ENCODE measurements at places on chromosomes 6 and 20. TPM values are rescaled to one million over a fixed set of nuclear protein-coding genes. Genes with fewer than 3 reads are reported as not detected.

The DEFB132 gene
- not detected for total RNA-seq

The MMS22L gene
- total RNA-seq, result 7.6 TPM

The C20orf141 gene
- total RNA-seq, result not detected

The DAAM2 gene
- total RNA-seq, result 137 TPM

The ANKRD6 gene
- 22.4 TPM for total RNA-seq

The CLPSL2 gene
- not detected for total RNA-seq

The MOCS3 gene
- total RNA-seq, result 4.3 TPM

The IRF4 gene
- 0.05 TPM for total RNA-seq

DNA sequence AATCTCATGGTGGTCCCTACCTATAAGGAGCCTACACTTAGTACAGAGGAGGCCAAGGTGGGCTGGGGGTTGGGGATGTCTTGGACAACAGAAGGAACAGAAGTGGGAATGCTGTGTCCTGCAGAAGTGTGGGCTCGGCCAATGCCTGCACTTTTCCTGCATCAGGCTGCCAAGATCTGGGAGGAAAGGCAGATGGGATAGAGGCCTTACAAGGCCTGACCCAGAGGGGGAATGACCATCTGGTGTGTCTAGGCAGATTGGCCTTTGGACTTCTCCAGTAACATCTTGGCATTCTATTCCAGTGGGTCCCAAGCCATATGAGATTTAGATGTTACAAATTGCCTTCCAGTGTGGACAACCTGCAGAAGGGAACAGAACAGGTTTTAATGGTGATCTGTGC, 124.7 kb upstream of the GPR6 start:
- no peak overlapping the region for H3K27ac ChIP-seq
- no peaks in the 10 kb centered on the region for H3K36me3 ChIP-seq

DNA sequence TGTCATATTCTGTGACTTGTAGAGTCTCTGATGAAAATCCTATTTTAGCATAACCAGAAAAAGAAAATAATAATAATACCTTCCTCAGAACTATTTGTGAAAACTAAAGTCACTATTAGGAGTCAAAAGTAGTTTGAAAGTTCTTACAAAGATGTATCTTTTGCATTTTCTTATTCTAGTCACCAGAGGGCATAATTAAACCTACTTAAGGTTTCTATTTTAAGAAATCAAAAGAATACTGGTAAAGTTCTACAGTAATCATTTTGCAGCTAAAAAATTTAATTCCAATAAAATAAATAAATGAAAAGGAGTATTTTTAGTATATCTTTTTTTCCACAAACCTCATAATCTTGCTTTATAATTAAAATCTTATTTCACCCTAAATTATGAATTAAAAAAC, 28.0 kb upstream of the MCM9 start:
- H3K27ac ChIP-seq, result no peak overlapping the region
- H3K4me1 ChIP-seq, result no peaks in the 10 kb centered on the region
- no peaks in the 10 kb centered on the region for H3K36me3 ChIP-seq
- DNase-seq, result no peak
- H3K4me3 ChIP-seq, result no peak overlapping the region

- no peaks in the 10 kb centered on the region for H3K4me1 ChIP-seq
- H3K27me3 ChIP-seq, result peaks cover 25% of the 10 kb centered on the region
- no peak overlapping the region for H3K4me3 ChIP-seq
Observed at GRCh38 chr20:1204113-1204512, 859 bp downstream of the C20orf202 start.

DNA sequence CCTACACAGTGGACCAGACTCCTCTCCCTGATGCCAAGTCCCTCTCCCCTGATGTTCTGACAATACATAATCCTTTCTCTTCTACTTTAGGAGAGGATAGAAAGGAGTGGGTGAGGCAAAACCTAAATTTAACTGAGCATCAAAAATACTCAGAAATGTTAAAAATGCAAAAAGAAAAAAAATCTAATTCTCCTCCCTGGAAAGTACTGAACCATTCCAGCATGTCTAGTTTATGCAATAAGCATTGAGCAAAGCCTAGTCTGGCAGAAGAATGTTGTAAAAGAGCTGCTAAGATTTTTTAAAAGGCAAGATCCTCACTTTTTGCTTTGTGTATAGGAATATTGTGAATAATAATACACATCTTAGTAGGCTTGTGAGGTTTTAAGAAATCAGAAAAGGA, 116.6 kb upstream of the STXBP5 start:
- peaks cover 14% of the 10 kb centered on the region for H3K4me1 ChIP-seq
- H3K27me3 ChIP-seq, result no peaks in the 10 kb centered on the region
- peaks cover 1% of the 10 kb centered on the region for H3K36me3 ChIP-seq
- no peak overlapping the region for H3K4me3 ChIP-seq
- DNase-seq, result no peak

GRCh38 chr20:58851221-58851968, 693 bp upstream of the GNAS-AS1 start:
- H3K27ac ChIP-seq, result no peak overlapping the region
- peaks cover 1% of the 10 kb centered on the region for H3K36me3 ChIP-seq
- DNase-seq, result no peak

DNA sequence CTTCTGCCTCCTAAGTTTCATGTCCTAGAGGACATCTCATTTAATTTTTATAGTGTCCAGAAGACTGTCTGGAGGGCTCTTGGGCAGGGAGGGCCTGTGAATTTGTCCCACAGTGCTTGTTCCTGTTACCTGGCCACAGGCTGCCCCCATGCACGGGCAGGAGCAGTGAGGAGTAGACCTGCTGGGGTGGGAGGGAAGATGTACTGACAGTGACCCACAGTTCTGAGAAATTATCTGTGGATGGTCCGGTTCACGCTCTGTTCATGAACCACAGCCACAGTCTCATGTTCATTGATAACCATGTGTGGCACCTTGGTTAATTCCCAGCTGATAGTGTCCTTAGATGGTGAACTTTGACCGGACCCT, 18.8 kb upstream of the ZNF831 start:
- no peaks in the 10 kb centered on the region for H3K27me3 ChIP-seq
- no peak for DNase-seq
- no peaks in the 10 kb centered on the region for H3K36me3 ChIP-seq
- no peak overlapping the region for H3K4me3 ChIP-seq
- no peak overlapping the region for H3K27ac ChIP-seq

- H3K36me3 ChIP-seq, result no peaks in the 10 kb centered on the region
- H3K27ac ChIP-seq, result no peak overlapping the region
- DNase-seq, result no peak
Observed at GRCh38 chr6:21893793-21894192, 300.2 kb downstream of the SOX4 start.

- no peaks in the 10 kb centered on the region for H3K36me3 ChIP-seq
- H3K27ac ChIP-seq, result peak overlapping the region; percentile 55
- peaks cover 65% of the 10 kb centered on the region for H3K4me1 ChIP-seq
- no peak for DNase-seq
- no peaks in the 10 kb centered on the region for H3K27me3 ChIP-seq
Observed at GRCh38 chr6:82033631-82034211, 213.8 kb downstream of the IBTK start.

- H3K36me3 ChIP-seq, result peaks cover 39% of the 10 kb centered on the region
- H3K4me1 ChIP-seq, result peaks cover 31% of the 10 kb centered on the region
- no peaks in the 10 kb centered on the region for H3K27me3 ChIP-seq
- no peak overlapping the region for H3K4me3 ChIP-seq
Observed at GRCh38 chr20:36501367-36502006, 39.8 kb upstream of the MYL9 start.

DNA sequence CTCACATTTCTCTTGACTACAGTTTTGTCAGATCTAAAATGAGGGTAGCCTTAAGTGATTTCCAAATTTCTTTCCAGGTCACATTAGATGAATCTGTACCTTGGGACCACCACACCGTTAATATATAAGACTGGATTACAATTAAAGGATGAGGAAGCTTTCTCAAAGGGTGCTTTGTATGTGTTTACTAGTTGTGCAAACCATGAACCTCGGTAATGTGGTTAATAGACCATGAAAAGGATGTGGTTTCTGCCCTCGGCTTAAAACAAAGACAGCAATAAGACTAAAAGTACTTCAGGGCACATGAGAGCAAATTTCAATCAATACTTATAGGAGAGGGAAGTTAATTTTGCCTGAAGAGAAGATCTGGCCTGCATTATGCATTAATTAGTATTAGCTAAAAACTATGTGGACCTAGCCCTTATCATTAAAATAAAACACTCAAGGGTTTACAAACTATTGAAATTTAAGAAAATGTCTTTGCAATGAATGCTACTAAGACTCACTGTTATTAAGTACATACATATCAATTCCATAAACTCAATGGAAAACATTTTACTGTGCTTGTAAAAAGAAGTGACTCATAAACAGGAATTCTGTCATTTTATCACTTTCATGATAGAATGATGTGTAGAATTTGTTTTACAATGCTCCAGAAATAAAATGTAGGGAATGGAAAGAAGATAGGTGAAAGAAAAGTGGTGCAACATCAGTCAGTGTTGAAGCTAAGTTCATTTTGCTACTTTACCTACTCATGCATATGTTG, 936 bp upstream of the TMX4 start:
- peaks cover 10% of the 10 kb centered on the region for H3K4me1 ChIP-seq
- no peak for DNase-seq
- H3K4me3 ChIP-seq, result no peak overlapping the region
- H3K36me3 ChIP-seq, result no peaks in the 10 kb centered on the region
- peaks cover 5% of the 10 kb centered on the region for H3K27me3 ChIP-seq

- H3K4me1 ChIP-seq, result peaks cover 9% of the 10 kb centered on the region
- peaks cover 6% of the 10 kb centered on the region for H3K36me3 ChIP-seq
- no peak overlapping the region for H3K4me3 ChIP-seq
- no peak for DNase-seq
Observed at GRCh38 chr6:112087916-112088315, 525 bp downstream of the FAM229B start.

GRCh38 chr20:34155836-34156235, 43.8 kb upstream of the EIF2S2 start:
- H3K4me1 ChIP-seq, result peaks cover 6% of the 10 kb centered on the region
- DNase-seq, result no peak
- no peaks in the 10 kb centered on the region for H3K36me3 ChIP-seq

- no peak for DNase-seq
- H3K4me3 ChIP-seq, result no peak overlapping the region
- no peaks in the 10 kb centered on the region for H3K4me1 ChIP-seq
- H3K36me3 ChIP-seq, result no peaks in the 10 kb centered on the region
- no peak overlapping the region for H3K27ac ChIP-seq
Observed at GRCh38 chr20:43789593-43789992, 62.8 kb upstream of the GTSF1L start.

DNA sequence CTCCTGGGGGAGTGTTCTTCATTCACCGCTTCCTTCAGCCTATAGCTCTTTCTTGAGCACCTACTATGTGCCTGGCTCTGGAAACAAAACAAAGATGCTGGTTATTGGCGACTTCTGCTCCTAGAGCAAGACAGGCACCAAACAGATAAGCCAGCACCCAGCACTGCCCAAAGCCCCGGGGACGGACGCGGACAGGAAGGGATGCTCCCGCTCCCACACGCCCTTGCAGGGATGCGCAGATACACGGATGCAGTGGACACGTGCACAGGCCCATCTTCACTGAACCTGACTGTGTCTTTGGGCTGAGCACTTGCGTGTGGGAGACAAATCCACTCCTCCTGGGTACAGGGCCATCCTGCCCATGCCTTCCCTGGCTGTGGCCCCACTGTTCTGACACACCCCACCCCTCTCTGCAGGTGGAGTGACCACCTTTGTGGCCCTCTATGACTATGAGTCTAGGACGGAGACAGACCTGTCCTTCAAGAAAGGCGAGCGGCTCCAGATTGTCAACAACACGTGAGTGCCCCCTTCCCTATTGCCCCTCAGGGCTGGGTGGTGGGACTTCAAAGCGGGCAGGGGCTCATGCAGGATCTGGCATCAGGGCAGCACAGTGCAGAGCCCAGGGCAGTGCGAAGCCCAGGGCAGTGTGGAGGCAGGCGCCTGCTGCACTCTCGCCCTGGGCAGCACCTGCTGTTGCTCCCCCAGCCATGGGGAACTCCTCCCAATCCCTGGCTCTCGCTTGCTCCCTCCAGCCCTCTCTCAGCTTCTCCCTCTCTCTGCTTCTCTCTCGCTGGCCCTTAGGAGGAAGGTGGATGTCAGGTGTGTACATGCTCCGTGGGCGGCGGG, 39.9 kb downstream of the SRC start:
- H3K36me3 ChIP-seq, result peaks cover 4% of the 10 kb centered on the region
- peak; percentile 81 for DNase-seq

DNA sequence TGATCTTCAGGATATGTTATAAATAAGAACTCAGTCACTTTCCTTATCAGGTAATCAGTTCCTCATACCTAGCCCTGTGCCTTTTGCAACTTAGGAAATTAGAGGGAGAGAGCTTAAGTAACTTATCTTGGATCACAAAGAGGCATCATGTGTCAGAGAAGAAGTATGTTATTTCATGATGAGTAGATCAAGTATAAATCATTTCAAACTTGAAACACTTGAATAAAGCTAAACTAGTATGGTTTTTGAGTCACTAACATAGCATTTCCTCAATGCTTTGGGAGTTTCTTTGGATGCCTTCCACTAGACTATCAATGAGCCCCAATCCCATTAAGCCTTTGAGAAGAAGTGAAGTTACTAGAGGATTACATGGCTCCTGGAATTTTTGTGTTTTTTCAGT, 102.6 kb upstream of the TNFAIP3 start:
- H3K27me3 ChIP-seq, result no peaks in the 10 kb centered on the region
- peaks cover 24% of the 10 kb centered on the region for H3K4me1 ChIP-seq
- no peak overlapping the region for H3K4me3 ChIP-seq
- H3K27ac ChIP-seq, result no peak overlapping the region
- no peak for DNase-seq

- H3K27ac ChIP-seq, result no peak overlapping the region
- peaks cover 19% of the 10 kb centered on the region for H3K4me1 ChIP-seq
- no peaks in the 10 kb centered on the region for H3K27me3 ChIP-seq
- no peak for DNase-seq
Observed at GRCh38 chr6:2247664-2248063, 2.3 kb upstream of the GMDS start.

- DNase-seq, result no peak
- no peak overlapping the region for H3K4me3 ChIP-seq
- no peaks in the 10 kb centered on the region for H3K36me3 ChIP-seq
Observed at GRCh38 chr6:130379223-130379622, 13.4 kb downstream of the TMEM200A start.

DNA sequence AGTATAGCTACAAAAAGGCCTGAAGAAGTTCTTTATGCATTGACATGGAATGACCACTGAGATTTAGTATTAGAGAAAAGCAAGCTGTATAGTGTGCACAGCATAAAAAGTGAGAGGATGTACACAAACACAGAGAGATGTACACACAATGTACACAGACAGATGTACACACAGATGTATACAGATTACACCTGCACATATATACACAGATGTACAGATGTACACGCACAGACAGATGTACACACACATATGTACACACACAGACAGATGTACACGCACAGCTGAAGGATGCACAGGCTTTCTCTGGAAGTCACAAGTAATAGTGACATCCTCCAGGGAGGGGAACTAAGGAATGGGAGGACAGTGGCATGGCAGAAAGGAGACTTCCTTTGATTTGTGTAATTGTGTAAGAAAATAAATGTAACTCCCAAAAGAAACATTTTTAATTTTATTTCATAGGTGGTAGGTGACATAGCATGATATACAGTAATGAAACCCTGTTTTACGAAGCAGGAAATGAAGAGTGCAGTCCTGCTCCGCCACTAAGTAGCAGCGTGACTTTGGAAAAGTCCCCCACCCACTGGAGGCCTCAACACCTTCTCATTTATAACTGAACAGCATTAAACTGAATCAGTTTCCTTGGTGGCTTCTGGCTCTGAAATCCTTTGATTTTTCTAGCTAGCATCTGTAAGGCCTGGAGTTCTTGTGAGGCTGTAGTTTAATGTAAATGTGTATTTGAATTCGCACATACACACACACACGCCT, 14.1 kb downstream of the NFATC2 start:
- H3K27ac ChIP-seq, result peak overlapping the region; percentile 88
- H3K4me1 ChIP-seq, result peaks cover 55% of the 10 kb centered on the region
- H3K4me3 ChIP-seq, result peak overlapping the region; percentile 29

Data from chondrocyte (in vitro differentiated cells).